Chondrocyte (in vitro differentiated cells): ENCODE measurements at places on chromosomes 16 and 17. TPM values are rescaled to one million over a fixed set of nuclear protein-coding genes. Genes with fewer than 3 reads are reported as not detected.

- no peak overlapping the region for H3K27ac ChIP-seq
- H3K4me3 ChIP-seq, result no peak overlapping the region
- no peaks in the 10 kb centered on the region for H3K4me1 ChIP-seq
- H3K27me3 ChIP-seq, result peaks cover 65% of the 10 kb centered on the region
Observed at GRCh38 chr17:74641224-74641957, 17.9 kb upstream of the CD300E start.

DNA sequence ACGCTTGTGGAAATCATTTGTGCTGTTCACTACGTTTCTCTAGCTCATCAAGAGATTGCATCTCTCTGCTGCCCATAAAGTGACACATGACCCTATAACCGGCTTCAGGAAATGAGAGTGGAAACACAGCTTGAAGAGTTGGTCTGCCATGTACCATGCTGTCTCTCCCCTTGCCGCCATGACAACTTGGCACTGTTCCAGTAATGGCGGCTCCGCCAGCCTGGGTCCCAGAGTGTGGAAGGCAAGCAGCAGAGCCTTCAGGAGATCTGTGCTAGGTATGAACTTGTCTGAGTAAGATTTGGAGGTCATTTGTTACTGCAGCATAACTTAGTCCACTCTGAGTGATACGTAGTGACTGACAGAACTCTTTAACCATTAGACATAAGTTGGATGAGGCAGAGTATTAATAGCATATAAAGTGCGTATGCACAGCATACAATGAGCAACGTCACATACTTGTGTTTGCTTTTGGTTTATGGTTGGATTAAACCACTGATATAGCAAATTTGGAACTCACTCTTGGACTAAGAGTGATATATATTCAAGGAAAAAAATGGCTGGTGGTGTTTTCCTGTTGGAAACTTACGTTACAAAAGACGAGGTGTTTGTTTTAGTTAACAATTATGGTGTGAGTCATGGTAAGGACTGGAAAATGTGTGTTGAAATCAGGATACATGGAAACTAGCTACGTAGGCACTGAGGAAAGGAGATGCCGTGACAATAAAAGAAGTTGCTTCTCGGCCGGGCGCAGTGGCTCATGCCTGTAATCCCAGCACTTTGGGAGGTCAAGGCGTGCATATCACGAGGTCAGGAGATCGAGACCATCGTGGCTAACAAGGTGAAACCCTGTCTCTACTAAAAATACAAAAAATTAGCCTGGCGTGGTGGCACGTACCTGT is 24.4 kb upstream of the PMP22 start:
- H3K4me1 ChIP-seq, result peaks cover 28% of the 10 kb centered on the region
- no peak overlapping the region for H3K4me3 ChIP-seq
- no peaks in the 10 kb centered on the region for H3K36me3 ChIP-seq
- no peak for DNase-seq

DNA sequence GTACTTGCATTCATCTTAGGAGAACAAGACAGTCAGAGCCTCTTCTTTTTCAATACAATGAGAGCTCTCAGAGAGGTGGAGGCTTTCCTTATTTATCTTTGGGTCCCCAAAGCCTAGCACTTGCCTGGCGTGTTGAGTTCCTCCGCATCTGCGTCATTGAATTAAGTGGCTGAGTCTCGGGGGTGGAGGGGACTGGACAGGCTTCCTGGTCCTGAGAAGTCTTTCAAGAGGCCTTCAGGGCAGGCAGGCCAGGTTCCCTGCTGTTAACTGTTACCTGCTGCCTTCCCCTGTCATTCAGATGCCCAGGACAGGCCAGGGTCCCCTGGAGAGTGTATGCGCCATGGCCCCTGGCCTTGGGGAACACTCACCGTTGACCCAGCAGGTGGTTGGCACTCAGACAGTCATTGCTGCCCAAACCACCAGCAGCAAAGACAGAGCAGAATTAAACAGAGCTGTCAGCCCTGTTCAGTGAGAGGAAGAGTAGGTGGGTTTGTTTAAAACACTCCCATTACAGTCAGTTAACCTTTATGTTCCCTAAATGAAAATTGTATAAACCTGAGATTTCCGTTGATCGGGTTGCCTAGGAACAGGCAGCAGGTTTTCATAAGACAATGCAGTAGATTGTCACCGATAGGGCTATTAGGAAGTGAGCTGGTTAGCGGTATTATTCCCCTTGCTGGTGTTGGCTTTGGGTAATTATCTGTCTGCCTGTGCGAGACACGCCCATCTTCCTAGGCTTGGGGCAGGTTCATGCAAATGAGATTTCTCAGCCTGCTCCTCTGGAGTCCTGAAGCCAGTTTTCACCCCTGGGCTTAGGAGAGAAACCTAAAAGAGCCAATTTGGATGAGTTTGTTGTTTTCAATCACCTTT is 132.7 kb downstream of the CCDC182 start:
- H3K27me3 ChIP-seq, result no peaks in the 10 kb centered on the region
- H3K36me3 ChIP-seq, result peaks cover 3% of the 10 kb centered on the region
- no peak overlapping the region for H3K27ac ChIP-seq
- no peak for DNase-seq
- no peak overlapping the region for H3K4me3 ChIP-seq
- H3K4me1 ChIP-seq, result no peaks in the 10 kb centered on the region

- no peak overlapping the region for H3K4me3 ChIP-seq
- peaks cover 1% of the 10 kb centered on the region for H3K36me3 ChIP-seq
- H3K27ac ChIP-seq, result no peak overlapping the region
- no peaks in the 10 kb centered on the region for H3K27me3 ChIP-seq
- H3K4me1 ChIP-seq, result peaks cover 4% of the 10 kb centered on the region
Observed at GRCh38 chr16:67336116-67336515, 9.5 kb downstream of the LRRC36 start.

Gene TBC1D3I
- total RNA-seq, result 0.58 to 0.60 TPM in 2 of 3 replicates, not detected in the other

Gene ARHGDIG
- 0.82 to 4.0 TPM (median 3.7 TPM) in 3 replicates for total RNA-seq

Gene AGRP
- total RNA-seq, result not detected in 3 replicates

GRCh38 chr16:48155926-48156789 is at the start of gene ABCC12:
TSS of gene ABCC12 (minus strand) at chr16:48155993. CDS start at chr16:48146424, 9,569 bp downstream.
- no peak for DNase-seq
- H3K27ac ChIP-seq, result no peak within 1 kb of the TSS
- peaks cover 6% of the 10 kb centered on the region for H3K4me1 ChIP-seq
- H3K4me3 ChIP-seq, result no peak within 1 kb of the TSS
- H3K27me3 ChIP-seq, result no peaks in the 10 kb centered on the region
- no peaks in the 10 kb centered on the region for H3K36me3 ChIP-seq

DNA sequence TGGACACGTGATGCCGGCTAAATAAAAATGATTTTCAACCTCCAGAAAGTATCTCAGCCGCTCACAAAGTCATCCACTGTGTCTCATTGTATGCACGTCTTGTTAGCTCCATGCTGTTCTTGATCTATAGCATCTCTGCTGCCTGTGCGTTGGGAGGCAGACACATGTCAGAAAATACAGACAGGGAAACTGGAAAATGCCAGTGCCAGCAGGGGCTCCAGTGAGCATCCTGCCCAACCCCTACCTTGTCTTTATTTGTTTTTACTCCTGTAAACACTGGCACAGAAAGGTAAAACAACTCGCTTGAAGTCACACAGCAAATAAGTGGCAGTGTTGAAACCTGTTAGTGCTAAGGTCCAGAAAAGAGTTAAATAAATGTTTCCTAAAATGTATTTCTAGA is 208.1 kb upstream of the ASIC2 start:
- no peaks in the 10 kb centered on the region for H3K36me3 ChIP-seq
- H3K27me3 ChIP-seq, result peaks cover 5% of the 10 kb centered on the region
- no peak overlapping the region for H3K4me3 ChIP-seq
- no peak overlapping the region for H3K27ac ChIP-seq
- DNase-seq, result no peak

Gene DNASE1L2
- 0.97 to 1.6 TPM (median 1.2 TPM) in 3 replicates for total RNA-seq

DNA sequence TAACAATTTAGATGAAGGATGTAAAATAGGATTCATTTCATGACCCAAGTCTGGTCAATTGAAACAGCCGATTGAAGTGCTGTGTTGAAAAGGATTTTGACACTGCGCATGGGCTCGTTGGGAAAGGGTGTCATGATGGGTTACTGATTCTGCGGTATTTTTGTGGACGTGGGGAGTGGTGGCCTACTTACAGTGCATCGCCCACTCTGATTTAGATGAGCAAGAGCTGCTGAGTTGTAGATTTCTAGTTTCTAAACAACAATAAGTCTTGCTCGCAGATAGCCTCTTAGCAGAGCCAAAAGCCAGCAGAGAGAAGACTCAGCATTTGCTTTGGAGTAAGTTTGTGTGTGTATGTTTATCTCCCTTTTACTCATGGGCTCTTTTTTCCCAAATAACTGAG is 731.0 kb downstream of the MAF start:
- H3K36me3 ChIP-seq, result no peaks in the 10 kb centered on the region
- H3K27ac ChIP-seq, result no peak overlapping the region
- no peaks in the 10 kb centered on the region for H3K27me3 ChIP-seq
- no peaks in the 10 kb centered on the region for H3K4me1 ChIP-seq

Gene NTHL1
- 12.6 to 15.4 TPM (median 14.2 TPM) in 3 replicates for total RNA-seq

- H3K36me3 ChIP-seq, result peaks cover 13% of the 10 kb centered on the region
- DNase-seq, result no peak
- no peaks in the 10 kb centered on the region for H3K27me3 ChIP-seq
- H3K4me3 ChIP-seq, result no peak overlapping the region
Observed at GRCh38 chr17:12900474-12900873, 111.2 kb downstream of the ARHGAP44 start.
